ENCODE measurements at places on chromosomes 7 and 10. TPM values are rescaled to one million over a fixed set of nuclear protein-coding genes. Genes with fewer than 3 reads are reported as not detected.

GRCh38 chr7:30618961-30619360 is 24.3 kb downstream of the GARS1 start:
- no peak for DNase-seq

CDC123 gene
- 62.0 TPM for total RNA-seq

GRCh38 chr7:108417144-108417543 is 39.1 kb downstream of the NRCAM start:
- DNase-seq, result no peak

GRCh38 chr7:3495954-3496353 is 194.9 kb downstream of the SDK1 start:
- no peak for DNase-seq

DNA sequence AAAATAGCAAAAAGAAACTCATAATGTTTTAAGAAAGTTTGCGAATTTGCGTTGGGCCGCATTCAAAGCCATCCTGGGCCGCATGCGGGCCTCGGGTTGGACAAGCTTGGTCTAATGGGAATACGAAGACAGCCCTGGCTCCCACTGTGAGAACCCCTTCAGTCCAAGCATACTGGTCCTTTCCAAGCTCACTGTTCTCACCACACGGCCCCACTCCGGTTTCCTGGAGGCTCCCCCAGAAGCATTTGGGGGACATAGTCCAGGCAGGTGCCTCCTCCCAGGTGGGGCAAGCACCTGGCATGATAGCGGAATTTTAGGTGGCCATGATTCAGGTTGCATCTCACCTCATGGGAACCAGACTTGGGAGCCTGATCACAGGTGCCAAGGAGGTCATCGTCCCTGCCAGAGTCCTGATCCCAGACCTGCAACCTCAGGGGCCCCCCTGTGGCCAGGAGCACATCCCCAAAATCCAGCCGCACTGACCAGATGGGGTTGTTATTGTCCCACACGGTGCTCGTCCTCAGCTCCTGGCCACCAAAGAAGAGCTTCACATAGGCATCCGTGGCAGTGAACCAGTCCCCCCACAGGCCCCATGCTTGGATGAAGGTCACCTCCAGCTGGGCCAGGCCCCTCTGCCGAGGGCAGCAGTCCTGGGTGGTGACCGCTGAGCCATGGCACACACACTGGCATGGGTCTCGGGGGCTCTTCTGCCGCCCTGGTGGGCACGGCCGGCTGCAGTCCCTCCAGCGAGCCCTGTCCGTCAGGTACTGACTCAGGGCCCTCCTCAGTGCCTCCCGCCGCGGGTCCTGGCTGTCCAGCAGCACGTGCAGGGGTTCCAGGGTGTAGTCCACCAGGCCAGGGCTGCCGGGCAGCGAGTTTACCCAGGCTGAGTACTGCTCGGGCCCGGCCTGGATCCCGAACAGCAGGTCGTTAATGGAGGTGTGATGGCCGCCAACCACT is 4.4 kb downstream of the PRF1 start:
- no peak for DNase-seq

- DNase-seq, result no peak
These were observed 16.2 kb upstream of the DNAJB6 start for GRCh38 chr7:157320608-157320980.

DNA sequence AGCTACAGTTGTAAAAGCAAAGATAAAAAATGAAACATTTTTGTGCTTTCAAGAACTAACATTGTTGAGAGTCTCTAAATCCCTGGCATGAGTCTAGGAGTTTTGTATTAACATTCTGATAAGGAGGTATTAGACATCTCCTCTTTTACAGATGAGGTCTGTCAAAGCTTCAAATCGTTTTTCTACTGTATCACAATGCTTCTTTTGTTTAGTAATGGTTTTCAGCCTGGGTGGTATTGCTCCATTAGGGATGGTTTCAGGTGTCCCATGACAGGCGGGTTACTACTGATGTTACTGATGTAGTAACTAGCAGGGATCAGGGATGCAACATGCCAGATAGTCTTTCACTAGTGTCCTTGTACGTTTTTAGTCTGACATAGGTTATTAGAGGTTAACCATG is 27.4 kb downstream of the STAM start:
- DNase-seq, result no peak

GRCh38 chr7:158811461-158811860 is 17.8 kb downstream of the ESYT2 start:
- DNase-seq, result no peak

DNA sequence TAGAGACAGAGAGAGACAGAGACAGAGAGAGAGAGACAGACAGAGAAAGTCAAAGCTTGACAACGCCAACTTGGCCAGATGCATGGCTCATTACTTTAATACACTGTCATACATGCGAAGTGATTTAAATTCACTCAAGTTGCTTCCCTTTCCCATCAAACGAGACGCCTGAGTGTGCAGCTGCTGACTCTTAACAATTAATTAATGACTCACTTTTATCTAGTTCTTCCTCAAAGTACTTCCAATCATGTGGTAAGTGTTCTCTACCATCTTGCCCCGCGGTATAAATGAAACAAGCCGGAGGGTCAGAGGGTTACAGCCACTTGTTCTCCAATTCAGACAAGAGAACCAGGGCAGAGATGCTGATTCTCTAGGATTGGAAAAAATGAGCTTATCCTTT is 90.8 kb downstream of the SFMBT2 start:
- DNase-seq, result no peak

DNA sequence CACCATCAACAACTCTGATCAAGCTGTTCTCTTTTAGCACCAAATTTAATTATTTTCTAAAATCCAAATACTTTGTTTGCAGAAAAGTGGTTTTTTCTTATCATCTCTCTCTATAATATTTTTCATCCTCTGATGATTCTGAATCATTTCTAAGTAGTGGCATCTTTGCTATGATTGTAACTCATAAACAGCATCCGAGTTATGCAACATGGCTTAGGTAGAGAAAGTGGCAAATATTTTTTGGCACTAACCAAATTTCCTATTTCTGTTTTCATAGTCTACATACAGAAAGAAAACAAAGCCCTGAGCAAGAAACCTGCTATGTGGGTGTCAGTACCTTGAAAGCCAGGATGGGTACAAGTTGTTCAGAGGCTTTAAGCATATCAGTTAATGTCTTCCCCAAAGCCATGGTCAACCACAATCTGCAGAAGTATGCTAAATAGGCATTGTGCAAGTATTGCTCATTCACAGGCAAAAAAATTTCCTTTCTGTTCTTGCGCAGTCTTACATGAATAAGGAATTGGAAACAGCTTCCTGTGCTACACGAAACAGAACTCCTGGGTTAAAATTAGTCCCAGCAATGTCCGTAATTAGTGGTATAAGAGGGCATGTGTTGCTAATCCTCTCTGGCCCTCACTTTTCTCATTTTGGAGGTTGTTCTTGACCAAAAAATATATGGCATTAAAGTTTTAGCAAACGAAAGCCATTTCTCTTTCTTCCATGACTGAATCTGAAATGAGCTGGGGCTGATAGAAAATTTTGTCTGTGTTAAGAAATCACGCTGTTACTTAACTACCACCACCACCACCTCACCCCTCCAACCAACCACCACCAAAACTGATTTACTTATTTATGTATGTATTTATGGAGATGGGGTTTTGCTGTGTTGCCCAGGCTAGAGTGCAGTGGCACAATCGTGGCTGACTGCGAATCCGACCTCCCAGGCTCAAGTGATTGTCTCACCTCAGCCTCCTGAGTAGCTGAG is 325.6 kb upstream of the MAGI2 start:
- DNase-seq, result no peak

GRCh38 chr10:29714096-29714874 is 79.5 kb upstream of the SVIL start:
- DNase-seq, result no peak

DNA sequence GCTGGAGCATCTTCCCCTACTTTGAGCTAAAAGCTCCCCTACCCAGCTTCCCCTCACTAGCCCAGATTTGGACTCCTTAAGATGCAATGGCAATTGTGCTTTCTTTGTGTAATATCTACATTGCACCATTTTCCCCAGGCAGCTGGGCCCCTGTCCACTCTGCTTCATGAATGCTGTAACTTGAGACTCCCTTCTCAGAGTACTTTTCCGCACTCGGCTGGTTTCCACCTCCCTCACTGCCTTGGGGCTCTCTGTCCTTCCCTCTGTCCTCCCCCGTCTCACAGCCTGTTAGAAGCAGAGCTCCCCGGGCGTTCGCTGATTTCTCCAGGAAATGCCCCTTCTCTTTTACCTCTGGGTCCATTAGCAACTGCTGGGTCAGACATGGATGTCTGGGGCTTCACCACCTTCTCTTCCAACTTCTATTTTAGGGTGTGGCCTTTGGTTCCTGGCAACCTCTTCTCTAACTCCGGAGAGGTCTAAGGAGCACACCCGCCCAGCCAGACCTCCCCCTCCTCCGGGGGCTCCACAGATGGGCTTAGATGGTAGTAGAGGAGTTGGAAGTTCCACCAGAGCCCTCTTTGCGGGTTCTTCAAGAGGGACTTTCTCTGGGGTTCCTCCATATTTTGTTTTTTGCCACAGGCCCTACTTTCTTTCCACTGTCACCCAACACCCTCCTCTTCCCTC is 2.9 kb upstream of the TMEM72 start:
- DNase-seq, result no peak

GRCh38 chr10:30491916-30492515 is 58.0 kb downstream of the MAP3K8 start:
- DNase-seq, result no peak

- DNase-seq, result no peak
These were observed 969.6 kb downstream of the LRMDA start for GRCh38 chr10:76401006-76401405.

- peak; percentile 87 for DNase-seq
These were observed 59.2 kb upstream of the MYL10 start for GRCh38 chr7:101688183-101688831.

VAX1 gene
- total RNA-seq, result not detected

DNA sequence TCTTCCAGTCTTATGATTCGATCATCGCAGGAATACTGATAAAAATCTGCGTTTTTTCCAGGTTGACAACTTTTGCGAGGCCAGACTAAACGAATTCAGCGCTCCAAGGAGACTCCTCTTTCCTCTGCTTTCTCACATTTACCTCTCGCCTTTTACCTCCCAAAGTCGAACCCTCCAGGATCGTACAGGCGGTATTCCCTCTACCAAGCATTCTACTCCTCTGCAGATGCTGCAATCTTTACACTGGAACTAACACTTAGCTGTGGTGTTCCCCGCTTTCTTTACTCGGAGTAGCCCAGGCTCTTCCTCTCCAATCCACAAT is 449 bp downstream of the NUDT5 start:
- DNase-seq, result no peak
